ENCODE measurements at places on chromosomes 4 and X.

DNA sequence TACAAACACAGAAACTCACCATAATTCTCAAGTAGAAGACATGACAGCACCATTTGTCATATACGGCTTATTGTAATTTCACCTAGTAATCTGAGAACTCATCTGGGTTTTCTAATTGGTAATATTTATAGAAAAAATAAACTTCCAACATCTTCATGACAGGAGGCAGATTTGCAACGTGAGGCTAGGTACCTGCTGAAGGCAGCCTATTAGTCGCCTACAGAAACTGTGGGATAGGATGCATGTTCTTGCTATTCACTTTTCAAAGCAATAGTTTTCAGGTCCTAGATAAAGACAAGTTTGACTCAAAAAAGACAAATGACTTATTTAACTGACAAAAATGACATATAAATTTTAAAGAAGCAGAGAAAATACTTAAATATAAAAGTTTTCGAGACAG lies 2.9 kb downstream of the ZNF732 start:
- no peak for DNase-seq

DNA sequence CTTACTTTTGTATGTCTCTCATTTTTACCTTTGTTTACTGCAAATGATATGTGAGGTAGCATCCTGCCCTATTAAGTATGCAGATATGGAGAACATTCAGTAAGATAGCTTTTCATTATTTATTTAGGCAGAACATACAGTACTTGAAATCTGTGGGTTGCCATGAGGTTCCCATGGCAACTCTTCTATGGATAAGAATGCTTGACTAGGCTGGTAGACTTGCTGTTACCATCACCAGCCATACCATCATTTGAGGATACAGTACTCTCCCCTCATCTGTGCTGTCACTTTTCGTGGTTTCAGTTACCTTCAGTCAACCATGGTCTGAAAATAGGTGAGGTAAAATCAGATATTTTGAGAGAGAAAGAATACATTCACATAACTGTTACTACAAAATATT lies 56.7 kb downstream of the NAF1 start:
- no peak for DNase-seq

DNA sequence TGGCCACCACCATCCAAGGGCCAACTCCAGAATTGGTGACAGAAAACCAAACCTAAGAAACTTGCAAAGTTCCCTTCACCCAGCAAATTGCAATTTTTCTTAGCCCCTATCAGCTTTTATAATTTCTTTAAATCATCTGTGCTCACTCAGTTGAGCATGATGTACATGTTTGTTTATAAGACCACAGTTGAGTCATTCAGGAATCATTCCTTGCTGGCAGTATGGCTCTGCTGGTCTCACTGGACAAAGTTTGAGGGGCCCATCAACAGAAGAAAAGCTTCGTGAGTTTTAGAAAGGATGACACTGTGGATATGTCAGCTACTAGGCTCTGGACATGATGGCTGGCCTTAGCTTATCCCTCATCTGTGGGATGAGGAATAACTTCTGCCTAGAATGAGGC lies 4.0 kb downstream of the TRPC5 start:
- DNase-seq, result no peak

- no peak for DNase-seq
Measured at GRCh38 chr4:110059556-110060191, 138.7 kb downstream of the ELOVL6 start.
